CD4-positive, alpha-beta T cell treated with Interferon alpha-2 for 1 hour (primary cell): ENCODE measurements at places on chromosomes 16 and 17.

DNA sequence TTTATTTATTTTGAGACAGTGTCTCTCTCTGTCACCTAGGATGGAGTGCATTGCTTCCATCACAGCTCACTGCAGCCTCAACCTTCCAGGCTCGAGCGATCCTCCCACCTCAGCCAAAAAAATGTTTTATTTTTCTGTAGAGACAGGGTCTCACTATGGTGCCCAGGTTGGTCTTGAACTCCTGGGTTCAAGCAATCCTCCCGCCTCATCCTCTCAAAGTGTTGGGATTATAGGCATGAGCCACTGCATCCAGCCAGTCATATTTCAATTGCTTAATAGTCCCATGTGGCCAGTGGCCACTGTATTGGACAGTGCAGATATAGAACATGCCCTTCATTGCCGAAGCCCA is 15.3 kb downstream of the TMC7 start:
- no peak for DNase-seq

DNA sequence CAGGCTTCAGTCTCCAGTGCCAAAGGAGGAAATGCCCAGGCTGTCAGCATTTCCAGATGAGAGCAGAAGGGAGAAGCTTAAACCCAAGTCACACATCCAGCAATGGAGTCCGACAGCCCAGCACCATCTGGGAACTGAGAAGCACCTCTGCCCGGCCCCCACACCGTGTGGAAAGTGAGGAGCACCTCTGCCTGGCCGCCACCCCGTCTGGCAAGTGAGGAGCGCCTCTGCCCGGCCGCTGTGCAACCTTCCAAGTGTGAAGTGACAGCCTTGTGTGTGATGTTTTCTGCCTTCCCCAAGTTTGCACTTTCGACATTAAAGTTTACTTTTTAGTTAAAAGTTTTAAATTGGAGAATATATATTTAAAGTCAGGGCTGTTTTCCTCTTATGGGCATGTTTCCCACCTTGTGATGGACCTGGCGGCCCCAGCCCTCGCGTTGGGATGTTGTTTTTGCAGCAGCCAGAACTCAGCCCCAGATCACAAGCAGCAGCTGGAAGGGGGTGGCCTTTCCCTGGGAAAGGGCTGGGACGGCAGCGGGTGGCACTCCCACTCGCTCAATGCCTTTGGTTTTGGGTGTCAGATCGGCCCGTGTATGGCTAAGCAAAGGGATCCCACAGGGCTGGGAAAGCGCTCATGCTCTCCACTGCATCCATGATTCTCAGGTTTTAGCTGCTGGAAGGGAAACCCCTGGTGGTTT is 7.2 kb downstream of the CCDC137 start:
- DNase-seq, result no peak

GRCh38 chr16:27425961-27426360 is 24.0 kb downstream of the IL21R start:
- DNase-seq, result no peak

DNA sequence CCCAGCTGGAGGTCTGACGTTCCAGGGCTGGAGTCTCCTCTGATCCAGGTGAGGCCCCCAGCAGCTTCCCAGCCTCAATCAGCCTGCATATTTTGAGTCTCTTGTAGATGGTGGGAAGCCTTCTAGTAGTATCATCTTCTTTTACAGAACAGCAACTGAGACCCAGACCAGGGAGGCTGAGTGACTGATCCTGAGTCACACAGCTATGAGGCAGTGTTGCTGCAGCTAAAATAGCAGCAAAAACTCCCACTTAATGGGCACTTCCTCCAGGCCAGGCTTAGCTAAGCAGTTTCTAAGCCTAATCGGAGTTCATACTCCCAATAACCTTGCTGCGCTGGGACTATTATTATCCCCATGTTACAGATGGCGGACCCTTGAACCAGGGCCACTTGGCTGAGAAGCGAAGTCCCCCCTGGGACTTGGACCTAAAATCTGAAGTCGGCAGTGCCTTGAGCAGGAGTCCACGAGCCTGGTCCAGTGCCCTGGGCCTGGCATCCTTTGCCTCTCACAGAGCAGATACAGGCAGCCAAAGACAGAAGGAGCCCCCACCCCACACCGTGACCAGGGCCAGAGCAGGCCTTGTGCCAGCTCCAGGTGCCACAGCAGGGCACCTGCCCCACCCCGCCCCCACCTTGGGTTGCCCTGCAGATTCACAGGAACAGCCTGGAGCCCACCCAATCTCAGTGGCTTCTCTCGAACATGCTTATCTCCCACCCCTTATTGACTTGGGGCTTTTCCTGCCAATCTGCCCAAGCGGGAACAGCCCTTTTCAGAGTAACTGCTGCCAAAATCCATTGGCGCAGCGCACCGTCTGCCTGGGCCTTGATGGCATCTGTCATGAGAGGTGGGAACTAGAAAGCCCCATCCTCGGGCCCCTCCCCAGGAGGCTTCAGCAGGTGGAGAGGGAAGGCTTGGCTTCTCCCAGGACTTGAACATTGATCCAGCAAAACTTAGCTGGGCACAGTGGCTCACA is 65.1 kb downstream of the SOCS1 start:
- no peak for DNase-seq

DNA sequence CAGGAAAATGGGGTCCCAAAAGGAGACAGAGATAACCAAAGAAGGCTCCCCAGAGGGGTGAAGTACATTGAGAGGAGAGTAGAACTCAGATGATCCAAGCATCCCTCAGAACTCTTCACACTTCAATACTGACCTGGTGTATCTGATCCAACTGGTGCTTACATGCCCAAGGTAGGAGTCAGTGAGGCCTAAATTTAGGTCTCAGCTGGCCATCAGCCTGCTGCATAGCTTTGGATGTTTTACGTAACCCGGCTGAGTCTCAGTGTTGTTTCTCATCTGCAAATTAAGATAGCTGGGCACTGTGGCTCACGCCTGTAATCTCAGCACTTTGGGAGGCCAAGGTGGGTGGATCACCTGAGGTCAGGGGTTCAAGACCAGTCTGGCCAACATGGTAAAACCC is 11.6 kb upstream of the GOSR2 start:
- DNase-seq, result no peak

DNA sequence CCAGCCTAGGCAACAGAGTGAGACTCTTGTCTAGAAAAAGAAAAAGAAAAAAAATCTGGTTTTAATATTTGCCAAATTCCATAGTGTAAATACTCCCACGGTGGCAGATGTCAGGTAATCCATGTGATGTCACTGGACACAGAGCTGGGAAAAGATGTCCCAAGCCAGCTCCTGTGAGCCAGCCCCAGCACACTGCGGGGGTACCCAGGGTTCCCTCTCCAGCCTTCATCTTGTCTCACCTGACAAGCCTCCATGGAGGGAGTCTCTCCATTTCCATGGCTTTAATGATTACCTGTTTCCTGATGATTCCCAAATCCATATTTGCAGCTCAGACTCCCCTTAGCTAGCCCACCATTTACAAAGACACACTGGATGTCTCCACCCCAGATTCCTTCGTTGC is 4.6 kb downstream of the CD300LB start:
- DNase-seq, result no peak

GRCh38 chr17:77736721-77737120 is 221.8 kb upstream of the TNRC6C start:
- no peak for DNase-seq

DNA sequence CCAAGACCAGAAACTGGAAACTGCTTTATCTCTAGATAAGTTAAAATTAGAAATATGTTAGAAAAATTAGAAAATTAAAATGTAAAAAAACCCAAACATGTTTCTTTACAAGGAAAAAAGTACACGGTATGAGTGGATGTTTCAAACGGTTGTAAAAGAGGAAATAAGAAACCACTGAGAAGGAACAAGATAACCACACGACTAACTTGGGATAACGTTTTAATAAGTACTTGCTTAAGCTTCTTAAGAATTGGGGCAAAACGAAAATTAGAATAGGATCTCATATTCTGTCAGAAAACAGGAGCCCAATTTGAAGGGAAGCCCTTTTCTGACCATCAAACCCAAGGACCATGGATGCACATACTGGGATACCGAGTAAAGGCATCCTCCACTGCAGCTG is 31.0 kb downstream of the MBTPS1 start:
- DNase-seq, result no peak

DNA sequence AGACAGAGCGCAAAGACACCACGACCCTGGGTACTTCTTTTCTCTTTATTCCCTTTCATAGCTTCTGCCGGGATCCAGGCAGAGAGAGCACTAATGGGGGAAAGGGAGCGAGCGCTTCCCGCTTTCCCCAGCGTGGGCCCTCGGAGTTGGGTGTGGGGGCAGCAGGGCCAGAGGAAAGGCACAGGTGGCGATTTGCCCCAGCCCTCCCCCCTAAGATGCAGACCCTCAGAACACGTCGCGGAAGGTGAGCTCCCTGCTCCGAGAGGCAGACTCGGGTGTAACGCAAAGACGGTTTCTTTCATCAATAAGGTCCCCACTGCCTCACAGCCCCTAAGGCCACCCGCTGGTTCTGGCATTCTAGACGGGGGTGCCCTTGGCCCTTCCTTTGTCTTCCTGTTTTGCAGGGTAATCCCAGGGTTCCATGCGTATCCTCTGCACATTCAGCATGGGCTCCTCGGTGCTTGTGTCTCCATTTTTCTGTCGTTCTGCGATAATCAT is 570 bp upstream of the NME3 start:
- DNase-seq, result no peak

DNA sequence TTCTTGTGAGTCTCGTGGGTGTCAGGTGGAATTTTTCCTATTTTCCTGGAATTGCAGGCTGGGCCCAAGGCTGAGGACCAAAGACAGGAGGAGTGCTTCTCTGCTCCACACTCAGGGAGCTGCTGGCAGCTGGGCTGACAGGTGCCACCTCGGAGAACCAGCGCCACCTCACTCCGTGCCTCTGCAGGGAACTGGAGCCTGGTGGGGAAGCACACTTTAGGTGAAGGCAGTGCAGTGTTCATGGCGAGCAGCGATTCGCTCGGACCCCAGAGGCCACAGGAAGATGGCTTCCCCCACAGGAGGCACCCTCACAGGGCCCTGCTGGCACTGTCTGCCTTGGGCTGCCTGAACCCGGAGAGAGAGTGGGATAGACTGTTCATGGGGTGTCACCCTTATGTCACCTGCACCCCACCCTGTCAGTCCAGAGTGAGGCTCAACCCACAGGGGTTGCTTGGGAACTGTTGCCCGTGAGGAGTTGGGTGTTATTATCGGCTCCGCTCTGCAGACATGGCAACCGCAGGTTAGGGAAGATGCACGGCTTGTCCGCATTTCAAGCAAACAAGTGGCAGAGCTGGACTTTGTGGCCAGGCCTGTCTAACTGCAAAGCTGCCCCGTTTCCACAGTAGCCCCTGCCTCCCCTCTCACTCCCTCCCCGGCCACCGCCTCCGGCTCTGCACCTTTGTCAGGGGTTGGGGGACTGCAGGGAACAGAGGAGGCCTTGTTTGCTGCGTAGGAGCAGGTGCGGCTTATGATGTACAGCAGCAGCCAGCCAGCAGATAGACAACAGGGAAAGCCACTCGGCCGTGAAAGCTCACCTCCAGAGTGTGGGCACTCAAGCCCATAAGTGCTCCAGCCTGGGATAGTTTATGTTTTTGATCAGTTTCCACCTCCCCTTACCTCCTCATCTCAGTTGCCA is 15.5 kb downstream of the TBC1D24 start:
- DNase-seq, result no peak

- DNase-seq, result no peak
Measured at GRCh38 chr17:2805961-2806360, 9.7 kb downstream of the RAP1GAP2 start.

DNA sequence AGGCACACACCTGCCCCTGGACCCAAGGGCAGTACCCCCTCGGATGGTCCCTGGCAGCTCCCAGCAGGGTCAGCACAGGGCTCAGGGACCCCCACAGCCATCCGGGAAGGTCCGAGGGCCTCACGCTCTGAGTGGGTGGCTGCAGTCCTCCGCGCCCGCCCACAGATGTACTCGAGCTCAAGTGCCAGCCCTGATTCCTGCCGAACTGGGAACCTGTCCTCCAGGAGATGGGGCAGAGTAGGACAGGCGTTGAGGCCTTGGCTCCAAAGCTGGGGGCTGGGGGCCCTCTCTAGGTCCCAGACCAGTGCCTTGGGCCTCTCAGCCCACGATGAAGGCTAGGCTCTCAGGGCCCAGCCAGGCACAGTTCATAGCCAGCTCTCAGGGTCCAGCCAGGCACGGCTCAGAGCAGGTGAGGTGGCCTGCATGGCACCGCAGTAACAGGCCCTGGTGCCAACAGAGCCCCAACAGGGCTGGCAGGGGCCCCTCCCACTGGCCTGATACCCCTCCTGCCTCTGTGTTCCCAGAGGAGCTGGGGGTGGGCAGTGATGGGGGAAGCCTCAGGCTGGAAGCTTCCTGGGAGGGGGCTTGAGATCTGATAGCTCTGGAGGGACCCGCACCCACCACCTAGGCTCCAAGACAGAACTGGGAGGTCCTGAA is 35.5 kb upstream of the PVALEF start:
- no peak for DNase-seq

- DNase-seq, result no peak
Measured at GRCh38 chr17:67606896-67607604, 110.7 kb upstream of the NOL11 start.
